ENCODE measurements at places on chromosomes 5 and 9. TPM values are rescaled to one million over a fixed set of nuclear protein-coding genes. Genes with fewer than 3 reads are reported as not detected.
A peak's percentile ranks its signal among the peaks of the same experiment; 100 is the strongest.

LURAP1L gene
- total RNA-seq: 16.4 TPM

PDE6A gene
- total RNA-seq: not detected

DNA sequence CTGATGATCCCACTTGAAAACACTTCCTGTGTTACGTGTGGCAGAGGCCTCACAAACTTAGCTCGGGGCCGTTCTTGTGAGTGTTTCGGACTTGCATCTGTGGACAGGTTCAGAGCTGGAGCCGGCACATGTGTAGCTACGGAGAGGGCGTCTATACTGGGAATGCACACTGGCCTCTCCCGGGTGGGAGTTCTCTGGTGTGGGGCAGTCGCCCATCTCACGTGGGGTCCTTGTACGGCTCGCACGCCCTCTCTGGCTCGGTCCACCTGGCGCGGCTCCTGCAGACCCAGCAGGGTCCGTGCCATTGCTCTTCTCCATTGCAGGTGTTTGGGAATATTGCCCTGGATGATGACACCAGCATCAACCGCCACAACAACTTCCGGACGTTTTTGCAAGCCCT is 197.9 kb downstream of the CACNA1B start:
- peaks cover 4% of the 10 kb centered on the region for H3K27me3 ChIP-seq
- no peaks in the 10 kb centered on the region for H3K36me3 ChIP-seq
- H3K27ac ChIP-seq: no peak overlapping the region
- no peaks in the 10 kb centered on the region for H3K4me1 ChIP-seq

TMEFF1 gene
- total RNA-seq: not detected

TMEM174 gene
- not detected for total RNA-seq

DNA sequence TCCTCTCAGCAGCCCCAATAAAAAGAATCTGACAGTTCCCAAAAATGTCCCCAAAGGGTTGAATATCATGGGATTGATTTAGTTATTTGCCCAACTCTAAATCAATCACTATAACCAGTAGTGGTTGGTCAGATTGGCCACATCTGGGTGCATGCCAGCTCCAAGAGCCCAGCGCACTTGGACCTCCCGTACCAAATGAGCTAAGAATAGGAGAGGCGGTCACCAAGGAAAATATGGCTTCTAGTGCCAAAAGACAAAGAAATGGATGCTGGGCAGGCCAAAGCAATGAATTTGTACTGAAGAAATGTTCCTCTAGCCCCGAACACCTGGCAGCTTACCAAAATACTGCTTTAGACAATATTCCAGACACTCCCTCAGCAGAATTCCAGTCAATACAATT is 80.3 kb downstream of the RCL1 start:
- H3K4me3 ChIP-seq: no peak overlapping the region
- no peaks in the 10 kb centered on the region for H3K4me1 ChIP-seq
- H3K27me3 ChIP-seq: no peaks in the 10 kb centered on the region
- no peak overlapping the region for H3K27ac ChIP-seq
- H3K36me3 ChIP-seq: no peaks in the 10 kb centered on the region
- DNase-seq: no peak

LMX1B gene
- total RNA-seq: 1.2 TPM

- DNase-seq: no peak
- H3K4me3 ChIP-seq: no peak overlapping the region
- no peaks in the 10 kb centered on the region for H3K36me3 ChIP-seq
- H3K27ac ChIP-seq: no peak overlapping the region
These were observed 278.9 kb upstream of the CD180 start for GRCh38 chr5:67475489-67475888.

DNA sequence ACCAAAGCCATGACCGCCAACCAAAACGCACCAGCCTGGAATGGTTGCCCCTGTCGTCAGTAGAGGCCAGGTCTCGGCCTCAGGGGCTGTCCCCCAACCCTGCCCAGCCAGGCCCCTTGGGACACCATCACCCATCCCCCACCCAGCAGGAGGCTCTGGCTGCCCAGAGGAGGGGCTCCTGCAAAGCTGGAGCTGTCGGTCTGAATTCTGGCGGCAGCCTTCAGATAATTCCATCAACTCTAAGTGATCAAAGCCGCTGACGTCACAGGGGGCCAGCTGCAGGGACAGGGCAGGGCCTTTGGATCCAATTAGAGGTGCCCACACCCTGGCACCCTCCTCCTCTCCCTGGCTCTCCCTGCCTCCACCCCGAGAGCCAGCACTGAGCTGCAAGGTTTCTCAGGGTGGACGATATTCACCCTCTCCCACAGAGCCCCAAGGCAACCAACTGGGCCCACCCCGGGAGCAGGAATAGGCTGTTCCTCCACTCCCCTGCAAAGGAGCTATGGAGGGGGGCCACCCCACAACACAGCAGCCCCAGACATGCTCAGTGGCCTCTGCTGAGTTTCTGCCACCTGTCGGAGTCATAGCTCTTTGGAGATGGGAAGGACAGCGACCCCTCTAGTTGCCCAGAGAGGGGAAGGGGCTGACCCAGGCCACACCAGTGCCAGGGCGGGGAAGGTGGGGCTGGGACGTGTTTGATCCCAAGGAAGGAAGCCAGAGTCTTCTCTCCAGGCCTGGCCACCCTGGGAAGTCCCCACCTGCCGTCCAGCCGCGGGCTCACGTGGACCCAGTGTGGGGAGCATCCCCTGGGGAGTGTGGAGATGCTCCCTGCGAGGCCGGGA is 78.4 kb downstream of the NTNG2 start:
- no peak overlapping the region for H3K27ac ChIP-seq
- no peak for DNase-seq
- H3K27me3 ChIP-seq: no peaks in the 10 kb centered on the region

DNA sequence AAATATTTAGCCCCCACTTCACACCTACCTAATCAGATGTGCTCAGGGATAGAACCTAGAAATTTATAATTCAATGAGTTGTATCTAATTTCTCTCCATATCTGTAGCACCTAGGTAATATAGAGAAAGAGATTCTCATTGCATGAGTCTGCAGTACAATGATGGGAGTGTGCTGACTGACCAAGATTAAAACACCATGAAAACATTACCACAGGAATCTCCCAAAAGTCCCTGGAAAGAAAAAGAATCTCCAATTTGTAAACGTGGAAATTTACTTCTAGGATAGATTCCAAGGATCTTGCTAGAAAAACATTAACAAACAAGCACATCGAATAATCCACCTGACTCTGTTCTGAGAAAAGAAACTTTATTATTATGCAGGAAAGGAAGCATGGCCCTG is 45.0 kb upstream of the DMRTA1 start:
- no peaks in the 10 kb centered on the region for H3K36me3 ChIP-seq
- no peak for DNase-seq
- no peak overlapping the region for H3K27ac ChIP-seq
- no peak overlapping the region for H3K4me3 ChIP-seq
- no peaks in the 10 kb centered on the region for H3K4me1 ChIP-seq
- H3K27me3 ChIP-seq: no peaks in the 10 kb centered on the region

DNA sequence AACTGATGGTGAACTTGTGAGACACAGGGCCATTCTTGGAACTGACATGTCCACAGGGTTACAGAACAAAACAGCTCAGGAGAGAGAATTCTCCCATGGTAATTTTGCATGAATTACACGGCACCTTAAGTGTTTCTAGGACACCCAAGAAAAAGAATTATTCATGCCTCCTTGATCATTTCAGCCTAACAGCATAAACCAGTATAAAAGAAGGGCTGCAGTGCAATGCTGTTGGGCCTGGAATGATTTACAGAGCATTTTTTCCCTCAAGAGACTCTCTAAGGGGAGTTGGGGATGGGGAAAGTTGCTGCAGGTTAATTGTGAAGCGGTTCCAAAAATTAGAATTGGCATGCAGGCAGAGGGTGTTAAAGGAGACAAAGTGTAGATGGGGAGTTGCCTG is 136.4 kb upstream of the FBXL7 start:
- H3K4me3 ChIP-seq: no peak overlapping the region
- no peak for DNase-seq
- H3K27ac ChIP-seq: no peak overlapping the region
- H3K4me1 ChIP-seq: no peaks in the 10 kb centered on the region

TAF1L gene
- total RNA-seq: not detected

DNA sequence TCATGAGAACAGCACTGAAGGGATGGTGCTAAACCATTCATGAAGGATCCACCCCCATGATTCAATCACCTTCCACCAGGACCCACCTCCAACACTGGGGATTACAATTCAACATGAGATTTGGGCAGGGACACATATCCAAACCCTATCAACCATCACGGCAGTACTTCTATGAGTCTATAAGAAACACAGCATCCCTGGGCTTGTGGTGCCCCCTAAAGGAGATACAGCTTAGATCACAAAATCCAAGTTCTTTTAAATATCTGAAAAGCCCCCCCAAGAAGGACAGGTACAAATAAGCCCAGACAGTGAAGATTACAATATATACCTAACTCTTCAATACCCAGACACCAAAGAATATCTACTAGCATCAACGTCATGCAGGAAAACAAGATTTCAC is 233.7 kb upstream of the ADRA1B start:
- no peaks in the 10 kb centered on the region for H3K4me1 ChIP-seq
- no peak overlapping the region for H3K4me3 ChIP-seq
- no peak overlapping the region for H3K27ac ChIP-seq
- H3K27me3 ChIP-seq: no peaks in the 10 kb centered on the region
- no peaks in the 10 kb centered on the region for H3K36me3 ChIP-seq

DNA sequence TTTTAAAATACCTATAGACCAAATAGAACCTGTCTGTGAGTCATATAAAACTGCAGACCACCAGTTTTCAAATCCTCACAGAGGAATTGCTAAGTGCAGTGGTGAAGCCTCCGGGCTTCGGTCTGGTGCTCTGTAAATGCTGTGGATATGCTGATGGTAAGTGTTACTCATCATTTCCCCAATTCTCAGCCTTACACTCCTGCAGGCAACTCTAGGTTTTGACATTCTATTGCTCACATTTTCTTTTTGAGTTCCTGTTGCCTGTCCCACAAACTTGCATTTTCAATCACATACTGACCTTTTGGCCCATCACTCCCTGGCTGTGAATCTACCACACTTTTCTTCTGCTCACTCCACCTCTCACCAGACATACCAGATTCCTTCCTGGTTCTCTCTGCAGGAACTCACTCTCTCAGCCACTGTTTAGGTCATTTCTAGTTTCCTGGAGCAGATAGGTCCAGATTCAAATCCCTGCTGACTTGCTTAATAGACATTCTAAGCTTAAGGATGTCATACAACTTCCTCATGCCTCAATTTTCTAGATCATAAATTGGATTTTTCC is 192.9 kb downstream of the RAB3C start:
- no peak overlapping the region for H3K27ac ChIP-seq
- no peaks in the 10 kb centered on the region for H3K27me3 ChIP-seq
- H3K4me3 ChIP-seq: no peak overlapping the region
- no peaks in the 10 kb centered on the region for H3K36me3 ChIP-seq

DNA sequence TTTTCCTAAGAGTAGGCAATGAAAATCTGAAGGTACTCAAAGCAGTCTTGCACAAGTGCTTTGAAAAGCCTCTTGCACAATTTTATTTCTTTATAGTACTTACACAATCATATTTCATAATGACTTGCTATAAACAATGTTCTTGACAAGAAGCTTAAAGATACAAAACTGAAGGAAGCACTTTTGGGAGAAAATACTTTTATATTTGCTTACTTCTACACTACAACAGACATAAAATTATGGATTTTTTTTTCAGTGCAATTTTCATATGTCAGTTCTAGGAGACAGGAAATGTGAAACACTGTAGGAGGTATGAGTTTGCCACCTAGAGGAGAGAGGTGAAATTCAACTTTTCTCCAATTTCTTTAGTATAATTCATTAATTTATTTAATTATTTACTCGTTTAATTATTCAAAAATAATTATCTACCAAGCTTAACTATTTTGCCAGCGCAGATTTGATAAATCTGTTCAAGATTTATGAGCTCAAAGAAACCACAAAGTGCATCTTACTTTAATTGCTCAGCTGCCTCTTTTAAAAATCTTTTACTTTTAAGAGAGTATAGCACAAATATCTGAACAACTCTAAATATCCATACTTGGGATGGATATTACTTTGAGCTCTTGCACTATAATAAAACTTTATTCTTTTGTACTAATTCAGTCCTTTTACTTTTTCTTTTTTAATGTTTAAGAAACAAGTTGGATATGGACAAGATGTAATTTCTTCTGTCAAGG is 29.0 kb upstream of the CDKN2B start:
- no peak overlapping the region for H3K27ac ChIP-seq
- H3K4me1 ChIP-seq: peaks cover 62% of the 10 kb centered on the region
- no peaks in the 10 kb centered on the region for H3K36me3 ChIP-seq
- H3K27me3 ChIP-seq: no peaks in the 10 kb centered on the region
- no peak overlapping the region for H3K4me3 ChIP-seq

DNA sequence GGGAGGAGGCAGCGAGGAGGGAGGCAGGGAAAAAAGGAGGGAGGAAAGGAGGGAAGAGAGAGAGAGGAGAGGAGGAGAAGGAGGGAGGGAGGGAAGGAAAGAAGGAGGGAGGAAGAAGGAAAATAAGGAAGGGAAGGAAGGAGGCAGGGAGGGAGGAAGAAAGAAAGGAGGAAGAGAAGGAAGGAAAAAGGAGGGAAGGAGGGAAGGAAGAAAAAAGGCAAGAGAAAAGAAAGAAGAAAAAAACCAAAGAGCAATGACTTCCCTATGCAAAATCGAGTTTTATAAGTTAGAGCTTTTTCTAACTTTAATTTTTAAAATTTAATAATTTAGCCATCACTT is 413 bp upstream of the GFI1B start:
- H3K36me3 ChIP-seq: no peaks in the 10 kb centered on the region
- H3K4me3 ChIP-seq: no peak overlapping the region
- no peak for DNase-seq
- no peak overlapping the region for H3K27ac ChIP-seq
- peaks cover 15% of the 10 kb centered on the region for H3K27me3 ChIP-seq
- no peaks in the 10 kb centered on the region for H3K4me1 ChIP-seq

FRMD3 gene
- total RNA-seq: 6.0 TPM

- peaks cover 68% of the 10 kb centered on the region for H3K4me1 ChIP-seq
- H3K27ac ChIP-seq: peak overlapping the region; percentile 96
- no peaks in the 10 kb centered on the region for H3K36me3 ChIP-seq
- H3K27me3 ChIP-seq: no peaks in the 10 kb centered on the region
- peak overlapping the region; percentile 29 for H3K4me3 ChIP-seq
- DNase-seq: peak; percentile 84
These were observed 114.0 kb upstream of the MTAP start for GRCh38 chr9:21688108-21689102.

CYLC2 gene
- total RNA-seq: not detected

DNM1 gene
- total RNA-seq: 24.1 TPM

ASS1 gene
- 74.1 TPM for total RNA-seq

DNA sequence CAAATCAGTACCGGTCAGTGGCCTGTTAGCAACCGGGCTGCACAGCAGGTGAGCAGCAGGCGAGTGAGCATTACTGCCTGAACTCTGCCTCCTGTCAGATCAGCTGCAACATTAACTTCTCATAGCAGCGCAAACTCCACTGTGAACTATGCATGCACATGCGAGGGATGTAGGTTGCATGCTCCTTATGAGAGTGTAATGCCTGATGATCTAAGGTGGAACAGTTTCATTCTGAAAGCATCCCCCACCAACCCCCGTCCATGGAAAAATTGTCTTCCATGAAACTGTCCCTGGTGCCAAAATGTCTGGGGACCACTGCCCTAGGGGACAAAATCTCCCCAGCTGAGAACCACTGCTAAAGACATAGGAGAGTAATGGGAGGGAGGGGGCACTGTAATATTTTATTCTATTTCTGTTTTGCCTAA is 51.1 kb downstream of the P4HA2 start:
- no peaks in the 10 kb centered on the region for H3K36me3 ChIP-seq
- H3K27ac ChIP-seq: no peak overlapping the region

TCERG1 gene
- 86.0 TPM for total RNA-seq

- DNase-seq: no peak
- peaks cover 11% of the 10 kb centered on the region for H3K4me1 ChIP-seq
- H3K27ac ChIP-seq: no peak overlapping the region
- H3K36me3 ChIP-seq: no peaks in the 10 kb centered on the region
These were observed 277.6 kb downstream of the SEMA5A start for GRCh38 chr5:9268226-9268625.

GRCh38 chr5:2093859-2094615 is 211.3 kb upstream of the IRX4 start:
- H3K4me3 ChIP-seq: no peak overlapping the region
- H3K27me3 ChIP-seq: no peaks in the 10 kb centered on the region
- DNase-seq: peak; percentile 65
- H3K36me3 ChIP-seq: no peaks in the 10 kb centered on the region
- peaks cover 3% of the 10 kb centered on the region for H3K4me1 ChIP-seq

CCDC180 gene
- total RNA-seq: 0.69 TPM
